ENCODE measurements at places on chromosomes 5 and 9.

DNA sequence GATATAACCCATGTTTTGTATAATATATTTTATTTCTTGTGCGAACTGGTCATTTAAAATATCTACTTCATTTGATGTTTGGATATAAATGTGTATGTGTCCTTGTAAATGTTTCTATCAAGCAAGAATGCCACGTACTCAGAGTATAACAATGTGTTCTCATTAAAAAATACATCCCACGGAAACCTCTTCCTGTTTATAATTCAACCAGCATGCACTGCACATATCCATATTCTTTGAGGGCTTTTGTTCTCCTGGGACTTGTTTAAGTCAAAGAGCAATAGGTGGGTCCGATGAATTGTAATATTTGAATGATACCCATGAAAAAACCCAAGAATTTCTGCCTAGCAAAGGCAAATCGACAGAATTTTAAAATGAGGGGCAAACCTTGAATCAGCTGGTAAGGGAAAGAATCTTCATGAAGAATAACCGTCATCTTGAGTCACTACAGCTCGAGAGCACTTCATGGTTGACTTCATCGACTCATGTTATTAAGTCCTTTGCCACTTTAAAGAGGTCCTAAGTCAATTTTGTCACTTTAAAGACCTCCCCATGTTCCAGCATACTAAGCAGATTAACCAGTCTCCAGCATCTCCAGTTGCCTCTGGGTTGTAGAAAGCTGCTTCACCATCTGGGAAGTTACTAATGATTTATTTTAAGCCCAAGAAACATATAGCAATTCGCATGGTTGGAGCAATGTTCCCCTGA is 80.6 kb downstream of the NPR3 start:
- no peak for DNase-seq

DNA sequence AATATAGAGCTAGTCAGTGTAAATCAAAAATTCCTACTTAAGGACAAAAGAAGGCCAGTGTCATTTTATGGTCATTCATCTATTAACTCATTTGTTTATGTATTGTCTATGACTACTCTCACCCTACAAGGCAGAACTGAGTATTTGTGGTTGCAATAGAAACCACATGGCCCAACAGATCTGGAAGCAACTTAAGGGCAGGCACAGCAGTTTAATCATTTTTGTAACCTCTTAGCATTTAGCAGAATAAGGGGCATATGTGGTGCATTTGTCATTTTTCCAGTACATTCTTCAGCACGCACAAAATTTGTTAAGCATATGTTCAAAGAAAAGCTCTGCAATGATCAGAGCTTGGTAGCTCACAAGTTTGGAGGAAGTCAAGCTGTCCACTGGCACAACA is 1.1 kb downstream of the FKBP15 start:
- DNase-seq, result no peak

DNA sequence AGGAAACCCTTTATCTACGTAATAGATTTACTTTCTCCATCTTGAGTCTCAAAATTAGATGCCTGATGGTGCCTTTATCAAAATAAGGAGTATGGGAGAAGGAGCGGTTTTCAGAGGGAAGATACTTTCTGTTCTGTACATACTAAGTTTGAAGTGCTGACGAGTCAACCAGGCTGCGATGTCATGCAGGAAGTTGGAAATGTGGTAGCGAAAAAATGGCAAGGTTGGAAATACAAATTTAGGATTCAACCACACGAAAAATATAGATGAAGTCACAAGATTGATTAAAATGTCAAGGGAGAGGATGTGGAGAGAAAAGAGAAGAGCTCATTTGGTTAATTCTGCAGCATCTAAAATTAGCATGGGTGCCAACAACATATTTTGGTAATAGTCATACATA is 129.5 kb downstream of the FOXD1 start:
- no peak for DNase-seq

- no peak for DNase-seq
These were observed 3.0 kb downstream of the RLN1 start for GRCh38 chr9:5336688-5337087.

DNA sequence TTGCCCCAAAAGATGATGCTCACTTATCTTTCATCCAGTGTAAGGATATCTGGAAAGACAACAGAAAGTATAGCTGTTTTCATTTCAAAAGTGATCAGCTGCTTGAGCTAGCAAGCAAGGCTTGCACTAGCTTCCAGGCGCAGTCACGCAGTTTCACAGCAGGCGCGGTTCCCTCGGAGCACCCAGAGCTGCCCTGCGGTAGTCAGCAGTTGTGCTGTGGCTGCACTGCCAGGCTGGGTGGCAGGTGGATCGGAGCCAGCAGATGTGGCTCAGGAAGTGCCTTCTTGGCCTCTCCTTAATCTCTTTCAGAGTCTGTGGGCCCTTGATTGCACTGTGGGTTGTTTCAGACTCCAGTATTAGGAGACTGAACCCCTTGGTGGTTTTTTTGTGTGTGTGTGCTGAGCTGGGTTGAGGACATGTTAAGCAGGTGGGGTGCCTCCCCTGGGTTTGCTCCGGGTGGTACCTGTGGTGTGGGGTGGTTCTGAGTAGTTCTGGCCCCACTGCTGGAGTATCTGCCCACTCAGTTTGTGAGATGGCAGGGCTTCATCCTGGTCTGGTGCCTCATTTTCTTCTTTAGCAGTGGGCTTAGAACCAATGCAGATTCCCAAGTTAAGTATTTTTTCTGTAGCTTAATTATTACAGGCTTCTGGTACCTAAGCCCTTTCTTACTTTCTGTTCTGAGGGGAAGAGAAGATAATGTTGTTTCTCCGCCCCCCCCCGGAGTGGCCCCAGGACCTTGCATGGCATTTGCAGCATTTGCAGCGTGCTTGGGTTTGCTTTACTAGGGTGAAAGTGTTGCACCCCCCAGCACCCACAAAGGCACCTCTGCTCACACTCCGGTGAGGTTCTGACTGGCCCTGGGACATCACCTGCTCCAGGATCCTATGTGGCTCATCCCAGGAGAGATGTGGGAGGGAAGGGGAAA is 16.4 kb downstream of the TENT4A start:
- no peak for DNase-seq

- no peak for DNase-seq
These were observed 7.1 kb downstream of the SYNPO start for GRCh38 chr5:150647275-150648251.

GRCh38 chr9:116232424-116233159 is 79.0 kb downstream of the PAPPA start:
- DNase-seq, result no peak

DNA sequence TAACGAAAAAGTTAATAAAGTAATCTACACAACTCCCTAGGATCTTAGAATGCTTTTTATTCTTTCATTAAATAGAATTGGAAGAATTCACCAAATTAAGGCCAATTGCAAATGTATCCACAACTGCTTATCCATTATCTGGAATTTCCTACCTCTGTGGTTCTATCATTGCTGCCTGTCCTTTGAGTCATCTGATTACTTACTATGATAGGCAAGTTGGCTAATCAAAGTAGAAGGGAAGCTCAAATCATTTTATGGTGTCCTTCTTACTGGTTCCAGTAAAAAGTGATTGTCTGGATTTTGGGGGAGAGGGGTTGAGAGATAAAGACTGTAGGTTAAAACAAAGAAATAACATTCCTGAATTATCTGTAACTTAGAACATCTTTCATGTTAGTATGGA is 161.4 kb upstream of the GNA14 start:
- DNase-seq, result no peak

GRCh38 chr5:157050050-157050449 is 8.9 kb downstream of the HAVCR1 start:
- no peak for DNase-seq

DNA sequence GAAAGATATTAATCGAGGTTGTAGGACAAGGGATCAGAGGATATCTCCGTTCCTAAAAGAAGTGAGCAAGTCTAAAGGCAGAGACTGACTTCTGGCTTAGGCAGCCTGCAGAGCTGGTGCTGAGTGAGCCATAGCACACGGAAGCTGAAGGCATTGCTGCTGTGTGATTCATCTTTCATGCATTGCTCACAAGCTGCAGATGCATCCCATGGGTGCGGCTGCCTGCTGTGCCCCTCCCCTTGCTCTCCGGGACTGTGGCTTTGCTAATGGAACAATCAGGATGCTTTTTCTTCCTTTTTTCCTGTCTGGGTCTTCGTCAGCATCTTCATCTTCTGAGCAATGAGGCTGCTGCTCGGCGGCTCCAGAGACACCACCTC is 341.4 kb downstream of the DIRAS2 start:
- DNase-seq, result no peak

- DNase-seq, result no peak
These were observed 454.1 kb upstream of the NUDT12 start for GRCh38 chr5:104016646-104017045.

DNA sequence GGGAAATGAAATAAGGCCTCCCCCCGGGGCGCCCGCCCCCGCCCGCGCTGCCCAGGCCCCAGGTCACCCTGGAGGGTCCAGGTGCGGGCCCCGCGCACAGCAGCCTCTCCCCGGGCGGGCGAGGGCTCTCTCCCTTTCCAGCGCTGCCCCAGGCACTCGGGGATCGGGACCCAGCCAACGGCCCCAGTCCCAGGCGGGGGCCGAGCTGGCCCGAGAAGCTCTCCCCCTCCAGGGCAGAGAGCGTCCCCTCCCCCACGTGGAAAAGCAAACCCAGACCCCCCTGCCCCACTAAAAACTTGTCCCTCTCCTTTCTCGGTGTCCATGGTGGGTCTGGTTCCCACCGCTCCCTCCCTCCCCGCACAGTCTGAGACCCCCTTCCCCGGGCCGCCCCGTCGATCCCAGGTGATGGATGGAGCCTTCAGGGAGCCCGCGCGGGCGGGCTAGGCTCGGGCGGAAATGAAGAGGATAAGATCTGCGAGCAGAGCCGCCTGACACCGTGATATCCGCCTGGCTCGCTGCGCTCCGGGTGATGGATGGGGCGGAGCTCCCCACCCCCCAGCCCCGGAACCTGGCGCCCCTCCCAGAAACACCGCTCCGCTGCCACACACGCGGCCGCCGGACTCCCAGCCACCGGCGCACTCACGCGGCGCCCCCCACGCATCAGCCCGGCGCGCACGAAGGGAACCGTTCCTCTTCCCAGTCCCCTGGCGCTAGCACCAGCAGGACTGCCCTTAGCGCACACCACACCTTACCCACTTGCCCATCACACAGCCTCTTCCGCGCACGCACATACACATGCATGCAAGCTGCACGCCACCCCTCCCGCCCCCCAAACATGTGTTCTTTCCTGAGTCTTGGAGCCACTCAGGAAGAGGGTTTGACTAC is 81.7 kb upstream of the ZBTB43 start:
- no peak for DNase-seq

DNA sequence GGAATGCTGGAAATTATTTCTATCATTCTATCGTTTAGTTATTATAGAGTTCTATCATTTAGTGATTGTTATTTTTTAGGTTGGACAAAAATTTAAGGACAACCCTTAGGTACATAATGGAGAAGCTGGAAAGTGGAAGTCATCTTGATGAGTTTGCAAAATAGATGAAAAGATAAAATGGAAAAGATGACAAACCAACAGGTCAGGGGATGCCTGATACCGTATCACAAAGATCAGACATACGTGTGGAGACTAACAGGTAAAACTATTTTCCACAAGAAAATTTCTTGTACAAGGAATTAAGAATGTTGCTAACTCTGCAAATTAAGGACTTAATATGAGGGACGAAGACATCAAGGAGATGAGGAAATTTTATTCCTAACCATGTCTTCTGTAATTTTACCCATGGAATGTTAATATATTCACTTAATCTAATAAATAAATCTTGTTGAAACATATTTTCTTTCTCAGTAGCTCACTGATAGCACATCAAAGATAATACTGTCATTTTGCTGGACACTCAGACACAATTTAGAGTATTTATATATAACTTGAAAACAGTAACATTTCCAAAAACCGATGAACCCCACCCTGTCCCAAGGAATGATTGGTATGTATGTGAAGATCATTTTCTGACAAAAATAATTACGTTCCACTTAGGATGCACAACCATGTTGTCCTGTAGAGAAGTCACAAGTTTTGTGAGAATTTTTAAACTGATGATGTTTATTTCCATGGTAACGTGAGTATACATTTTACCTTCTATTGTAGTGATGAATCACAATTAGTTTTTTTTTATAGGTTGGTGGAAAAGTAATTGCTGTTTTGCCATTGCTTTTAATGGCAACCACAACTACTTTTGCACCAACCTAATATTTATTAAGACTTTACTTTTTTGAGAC is 2.6 kb downstream of the LURAP1L start:
- DNase-seq, result no peak

- DNase-seq, result no peak
These were observed 20.6 kb upstream of the SLC25A51 start for GRCh38 chr9:37924538-37924937.

DNA sequence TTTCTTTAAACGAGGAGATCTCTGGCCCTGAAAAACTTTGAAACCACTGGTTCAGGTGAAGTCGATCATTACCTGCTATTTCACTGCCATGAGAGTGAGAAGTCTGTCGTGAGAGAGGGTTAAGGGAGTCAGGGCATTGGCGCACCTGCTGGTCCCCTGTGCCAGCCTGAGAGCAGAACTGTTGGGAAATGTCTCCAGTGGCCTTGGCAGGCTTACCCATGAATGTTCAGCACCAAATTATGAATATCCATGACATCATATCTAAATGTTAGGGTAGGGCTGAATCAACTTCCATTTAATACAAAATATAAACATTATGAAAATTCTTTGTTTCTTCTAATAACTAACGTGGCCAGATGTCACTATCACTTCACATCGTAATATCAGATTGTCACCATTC is 379.3 kb downstream of the KDM4C start:
- no peak for DNase-seq

GRCh38 chr5:83443534-83443933 is 28.0 kb upstream of the VCAN start:
- DNase-seq, result no peak

DNA sequence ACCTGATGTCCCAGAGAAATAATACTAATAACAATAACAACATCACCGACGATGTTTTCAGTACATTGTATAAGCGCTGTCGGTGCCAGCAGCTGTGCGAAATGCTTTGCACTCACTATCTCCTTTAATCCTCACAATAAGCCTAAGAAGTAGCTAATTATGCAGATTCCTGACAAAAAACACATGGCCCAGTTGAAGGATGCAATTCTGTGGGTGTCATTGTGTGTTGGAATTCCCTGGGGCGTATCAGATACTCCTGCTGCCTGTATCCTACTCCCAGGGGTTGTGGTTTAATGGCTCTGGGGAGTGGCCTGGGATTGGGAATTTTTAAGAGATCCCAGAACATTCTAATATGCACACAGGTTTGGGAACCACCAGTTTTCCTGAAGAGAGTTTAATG is 154.0 kb downstream of the RGS3 start:
- DNase-seq, result no peak
